ENCODE measurements at places on chromosomes 12 and 14.

DNA sequence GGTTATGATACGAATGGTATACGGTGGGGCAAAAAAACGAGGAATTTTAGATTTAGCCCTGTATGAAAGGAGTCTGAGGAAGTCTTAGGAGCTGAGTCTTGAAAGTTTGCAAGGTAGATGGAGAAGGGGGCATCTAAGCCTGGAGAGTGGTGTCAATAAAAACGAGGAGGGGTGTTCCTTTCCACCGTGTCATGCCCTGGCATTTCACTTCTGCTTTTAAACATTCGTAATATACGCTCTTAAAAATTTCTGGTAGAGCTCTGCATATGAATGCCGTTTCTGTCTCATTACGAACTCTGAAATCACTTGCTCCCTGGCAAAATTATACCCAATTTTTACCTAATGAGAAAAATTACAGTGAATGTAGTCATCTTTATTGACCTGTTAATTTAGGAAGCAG, 170.2 kb downstream of the ERC1 start:
- DNase-seq, result no peak

- no peak for DNase-seq
These were observed 34.4 kb upstream of the PSMA6 start for GRCh38 chr14:35257809-35258208.

- DNase-seq, result no peak
These were observed 2.0 kb upstream of the FZD10 start for GRCh38 chr12:130160306-130160705.

DNA sequence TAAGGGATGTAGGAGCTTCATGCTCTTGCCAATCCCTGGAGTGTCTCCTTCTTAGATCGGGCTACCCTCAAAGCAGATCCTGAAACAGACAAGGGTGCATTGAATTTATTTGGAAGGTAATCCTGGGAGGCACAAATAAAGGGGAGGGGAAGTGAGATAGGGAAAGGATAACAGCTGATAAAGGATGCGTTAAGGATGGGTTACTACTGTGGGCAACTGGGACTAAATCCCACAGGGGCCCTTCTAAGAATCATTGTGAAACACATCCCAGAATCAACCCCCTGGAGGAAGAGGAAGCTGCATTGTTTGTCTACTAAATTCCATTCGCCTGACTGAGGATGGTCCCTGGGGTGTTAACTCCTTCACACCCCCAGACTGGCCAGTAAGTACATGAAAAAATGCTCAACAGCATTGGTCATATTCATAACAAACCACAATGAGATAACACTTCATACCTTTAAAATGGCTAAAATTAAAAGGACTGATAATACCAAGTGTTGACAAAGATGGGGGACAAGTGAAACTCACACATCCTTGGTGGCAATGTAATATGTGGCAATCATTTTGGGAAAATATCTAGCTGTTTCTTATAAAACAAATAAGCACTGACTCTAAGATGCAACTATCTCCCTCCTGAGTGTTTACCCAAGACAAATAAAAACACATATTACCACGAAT, 37.0 kb upstream of the CMKLR1 start:
- DNase-seq, result no peak

DNA sequence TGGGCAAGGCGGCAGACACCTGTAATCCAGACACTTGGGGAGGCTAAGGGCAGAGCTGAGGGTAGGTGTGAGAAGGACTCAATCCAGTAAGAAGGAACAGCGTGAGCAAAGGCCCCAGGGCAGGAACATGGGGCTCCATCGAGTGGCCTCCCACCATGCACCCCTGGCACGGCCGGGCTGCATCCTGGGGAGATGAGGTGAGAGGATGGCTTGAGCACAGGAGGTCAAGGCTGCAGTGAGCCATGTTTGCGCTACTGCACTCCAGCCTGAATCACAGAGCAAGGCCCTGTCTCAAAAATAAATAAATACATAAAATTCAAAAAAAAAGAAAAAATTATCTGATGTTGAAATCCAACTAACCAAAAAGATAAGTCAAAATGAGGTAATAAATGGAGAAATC, 58.5 kb downstream of the ARL6IP4 start:
- DNase-seq, result no peak

GRCh38 chr12:121620333-121620891, 5.9 kb upstream of the ORAI1 start:
- DNase-seq, result no peak

DNA sequence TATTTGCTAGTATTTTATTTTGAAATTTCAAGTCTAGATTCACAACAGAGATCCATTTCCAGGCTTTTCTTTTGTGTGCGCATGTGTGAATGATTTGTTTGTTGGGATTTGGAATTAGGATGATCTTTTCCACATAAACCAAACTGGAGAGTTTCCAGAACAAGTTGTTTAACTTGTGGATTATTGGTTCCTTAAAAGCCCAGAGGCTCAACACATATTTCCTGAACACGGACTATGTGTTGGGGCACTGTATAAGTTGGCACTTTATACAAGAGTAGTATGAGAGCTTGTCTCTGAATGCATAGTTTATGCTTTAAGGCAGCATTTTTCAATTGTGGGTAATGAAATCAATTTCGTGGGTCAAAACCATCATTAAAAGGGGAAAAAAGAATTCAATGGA, 67.3 kb upstream of the FUT8 start:
- DNase-seq, result no peak

Data from T follicular helper cell (primary cell).